GM12892 (cell line): ENCODE measurements at places on chromosomes 11 and 22.

- no peak for DNase-seq
Observed at GRCh38 chr11:130553306-130553705, 104.9 kb downstream of the ADAMTS15 start.

DNA sequence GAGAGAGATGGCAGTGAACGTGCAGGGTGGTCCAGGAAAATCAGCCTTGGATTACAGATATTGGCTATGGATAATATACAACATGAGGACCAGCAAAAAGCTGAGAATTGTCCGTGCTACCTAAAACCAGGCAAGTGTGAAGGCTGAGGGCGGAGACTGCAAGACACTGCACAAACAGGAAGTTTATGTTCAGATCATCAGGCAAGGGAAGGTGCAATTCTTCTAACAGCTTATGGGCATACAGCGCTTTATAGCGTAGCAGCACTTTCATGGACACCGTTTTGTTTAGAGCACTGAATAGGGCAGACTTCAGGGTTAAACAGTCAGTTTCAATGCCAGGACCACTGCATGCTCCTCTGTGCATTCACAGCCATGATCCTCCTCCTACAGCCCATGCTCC, 93.1 kb upstream of the TMEM45B start:
- DNase-seq: no peak

- DNase-seq: peak; percentile 73
Observed at GRCh38 chr22:50731811-50732624, 6.0 kb upstream of the ACR start.

- no peak for DNase-seq
Observed at GRCh38 chr11:48094643-48095339, 114.4 kb downstream of the PTPRJ start.

- DNase-seq: no peak
Observed at GRCh38 chr11:130181295-130182272, 22.0 kb downstream of the ST14 start.

DNA sequence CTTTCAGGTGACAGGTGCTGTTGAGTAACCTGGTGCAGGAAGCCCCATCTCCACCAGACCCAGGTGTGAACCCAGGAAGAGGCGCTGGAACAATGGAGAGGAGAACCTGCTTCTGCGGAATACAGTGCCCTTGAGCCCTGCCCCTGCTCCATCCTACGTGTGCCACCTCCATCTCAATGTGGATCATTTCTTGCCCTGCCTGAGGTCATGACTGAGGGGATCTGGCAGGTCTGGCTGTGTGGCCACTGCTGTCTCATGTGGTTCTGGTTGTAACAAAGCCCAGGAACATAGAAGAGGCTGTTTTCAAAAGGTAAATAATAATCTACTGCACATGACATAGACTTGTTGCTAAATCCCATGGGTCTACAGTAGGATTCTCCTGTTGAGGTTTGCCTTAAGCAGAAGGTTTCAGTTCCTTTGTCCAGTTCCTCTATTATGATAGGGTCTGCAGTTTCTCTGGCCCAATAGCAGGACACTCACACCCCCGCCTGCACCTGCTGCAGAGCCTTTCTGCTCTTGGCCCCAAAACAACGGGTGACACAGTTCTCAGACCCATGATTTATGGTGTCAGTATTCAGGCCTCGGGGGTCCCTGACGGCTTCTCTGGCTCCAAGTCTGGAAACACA, 113.5 kb upstream of the IGLL5 start:
- DNase-seq: no peak

- no peak for DNase-seq
Observed at GRCh38 chr11:61868571-61869428, 22.5 kb downstream of the FADS3 start.

DNA sequence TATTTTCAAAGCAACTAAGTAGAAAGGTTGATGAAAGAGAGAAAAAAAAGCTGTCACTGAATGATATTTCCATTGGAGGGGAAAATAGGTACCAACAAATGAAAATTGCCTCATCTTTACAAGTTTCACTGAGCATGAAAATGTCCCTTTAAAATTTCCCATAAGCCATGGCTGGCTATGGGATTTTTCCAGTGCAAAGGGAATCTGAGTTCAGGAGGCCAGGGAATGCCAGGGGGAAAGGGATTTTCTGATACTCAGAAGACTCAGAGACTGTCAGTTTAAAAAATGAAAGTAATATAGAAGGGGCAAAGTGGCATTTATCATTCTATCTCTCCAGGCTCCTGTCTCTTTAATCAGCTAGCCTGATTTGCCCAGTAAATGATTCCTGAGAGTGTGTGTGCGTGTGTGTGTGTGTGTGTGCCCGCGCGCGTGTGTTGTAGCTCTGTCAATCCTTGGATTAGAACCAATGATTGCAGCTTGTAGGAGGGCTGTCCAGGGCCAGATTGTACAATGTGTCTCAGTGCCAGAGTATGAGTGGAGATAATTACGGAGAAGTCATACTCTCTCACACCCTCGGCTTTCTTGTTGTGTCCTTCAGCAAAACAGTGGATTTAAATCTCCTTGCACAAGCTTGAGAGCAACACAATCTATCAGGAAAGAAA, at the start of gene NTM:
NTM (plus strand) TSS at position 526 of the 662 bp plus-strand sequence.
- DNase-seq: no peak
